ENCODE measurements at places on chromosomes 16 and 17.
A peak's percentile ranks its signal among the peaks of the same experiment; 100 is the strongest.

DNA sequence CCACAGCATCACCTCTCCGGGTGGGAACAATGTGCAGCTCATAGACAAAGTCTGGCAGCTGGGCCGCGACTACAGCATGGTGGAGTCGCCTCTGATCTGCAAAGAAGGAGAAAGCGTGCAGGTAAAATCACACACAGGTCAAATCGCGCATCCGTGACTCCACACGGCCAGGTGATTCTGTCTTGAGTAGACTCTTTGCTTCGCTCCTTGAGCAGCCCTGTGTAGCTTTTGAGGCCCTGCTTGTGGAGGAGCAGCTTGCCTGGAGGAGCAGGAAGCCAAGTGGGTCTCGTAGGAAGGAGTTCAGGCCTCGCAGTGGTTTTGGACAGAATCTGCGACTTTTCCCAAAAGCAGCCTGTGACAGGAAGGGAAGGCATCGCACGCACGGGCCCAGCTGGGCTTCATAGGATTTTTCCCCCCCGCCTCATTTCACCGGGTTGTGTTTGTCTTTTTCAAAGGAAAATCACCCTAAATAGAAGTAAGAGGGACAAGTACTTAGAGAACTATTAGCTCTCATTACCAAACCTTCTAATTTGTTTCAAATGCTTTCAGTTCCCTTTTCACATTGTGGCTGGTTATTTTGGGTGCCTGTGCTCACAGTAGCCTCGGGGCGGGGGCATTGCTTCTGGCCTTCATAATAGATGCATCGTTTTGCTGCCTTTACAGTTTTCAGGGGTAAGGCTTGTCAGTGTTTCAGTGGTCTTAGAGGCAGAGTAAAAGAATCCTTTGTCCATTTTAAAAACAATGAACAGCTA, 71.5 kb downstream of the SEC14L1 start:
- no peak for DNase-seq

GRCh38 chr16:68093816-68094613, 8.8 kb downstream of the NFATC3 start:
- no peak for DNase-seq

DNA sequence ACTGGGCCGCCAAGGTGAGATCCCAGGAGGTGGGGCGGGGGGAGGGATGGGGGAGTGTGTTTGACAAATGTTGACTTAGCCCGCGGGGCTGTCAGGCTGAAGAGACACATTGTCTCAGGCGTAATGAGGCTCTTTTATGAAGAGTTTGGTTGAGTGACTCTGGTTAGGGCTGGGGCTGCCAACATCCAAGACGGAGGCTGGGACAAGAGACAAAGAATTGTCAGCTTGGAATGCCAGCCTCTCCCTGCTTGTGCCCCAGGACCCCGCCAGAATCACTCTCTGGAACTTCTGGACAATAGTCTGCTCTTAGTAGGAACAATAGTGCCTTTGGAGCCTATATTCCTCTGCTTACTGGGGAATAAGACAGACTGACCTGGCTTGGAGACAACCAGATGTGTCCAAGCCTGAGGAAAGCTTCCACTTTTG, 24.0 kb downstream of the PCTP start:
- DNase-seq = no peak

DNA sequence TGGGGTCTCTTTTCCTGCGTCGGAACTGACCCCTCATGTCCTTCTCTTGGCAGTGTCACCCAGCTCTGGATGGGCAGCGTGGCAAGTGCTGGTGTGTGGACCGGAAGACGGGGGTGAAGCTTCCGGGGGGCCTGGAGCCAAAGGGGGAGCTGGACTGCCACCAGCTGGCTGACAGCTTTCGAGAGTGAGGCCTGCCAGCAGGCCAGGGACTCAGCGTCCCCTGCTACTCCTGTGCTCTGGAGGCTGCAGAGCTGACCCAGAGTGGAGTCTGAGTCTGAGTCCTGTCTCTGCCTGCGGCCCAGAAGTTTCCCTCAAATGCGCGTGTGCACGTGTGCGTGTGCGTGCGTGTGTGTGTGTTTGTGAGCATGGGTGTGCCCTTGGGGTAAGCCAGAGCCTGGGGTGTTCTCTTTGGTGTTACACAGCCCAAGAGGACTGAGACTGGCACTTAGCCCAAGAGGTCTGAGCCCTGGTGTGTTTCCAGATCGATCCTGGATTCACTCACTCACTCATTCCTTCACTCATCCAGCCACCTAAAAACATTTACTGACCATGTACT, 13.2 kb downstream of the IGFBP4 start:
- no peak for DNase-seq

DNA sequence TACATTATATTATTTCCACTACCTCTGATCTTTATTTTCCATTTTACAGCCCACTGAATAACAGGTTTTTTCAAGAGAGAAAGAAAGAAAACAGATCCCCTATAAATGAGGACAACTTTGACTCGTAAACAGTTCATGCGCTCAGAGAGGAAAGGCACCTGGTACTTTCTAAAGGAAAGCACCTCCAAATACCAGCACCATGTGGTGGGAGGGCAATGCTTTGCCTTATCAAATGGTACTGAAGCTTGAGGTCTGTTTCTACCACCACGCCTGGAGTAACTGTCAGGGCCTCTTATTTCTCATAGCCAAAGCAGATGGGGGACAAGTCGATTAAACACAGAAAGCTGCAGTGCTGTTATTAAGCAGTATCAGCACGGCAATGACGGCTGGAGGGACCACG, 510.3 kb upstream of the ZFHX3 start:
- no peak for DNase-seq

DNA sequence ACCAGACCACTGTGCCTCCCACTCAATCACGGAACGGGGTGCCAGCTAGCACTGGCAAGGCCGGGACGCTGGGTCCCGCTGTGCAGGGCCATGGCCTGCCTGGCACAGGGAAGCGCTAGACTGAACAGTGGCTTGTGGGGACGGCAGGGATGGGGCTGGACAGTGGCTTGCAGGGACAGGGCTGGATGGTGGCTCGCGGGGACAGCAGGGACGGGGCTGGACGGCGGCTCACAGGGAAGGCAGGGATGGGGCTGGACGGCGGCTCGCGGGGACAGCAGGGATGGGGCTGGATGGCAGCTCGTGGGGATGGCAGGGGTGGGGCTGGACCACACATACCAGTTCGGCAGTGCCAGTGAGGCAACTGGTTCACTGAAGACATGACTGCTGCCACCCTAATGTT, 32.6 kb downstream of the LMF1 start:
- DNase-seq = no peak

- peak; percentile 73 for DNase-seq
Observed at GRCh38 chr17:28379814-28380801, 8.6 kb downstream of the SARM1 start.

GRCh38 chr16:75179208-75179607, 27.8 kb downstream of the CTRB2 start:
- DNase-seq = no peak

DNA sequence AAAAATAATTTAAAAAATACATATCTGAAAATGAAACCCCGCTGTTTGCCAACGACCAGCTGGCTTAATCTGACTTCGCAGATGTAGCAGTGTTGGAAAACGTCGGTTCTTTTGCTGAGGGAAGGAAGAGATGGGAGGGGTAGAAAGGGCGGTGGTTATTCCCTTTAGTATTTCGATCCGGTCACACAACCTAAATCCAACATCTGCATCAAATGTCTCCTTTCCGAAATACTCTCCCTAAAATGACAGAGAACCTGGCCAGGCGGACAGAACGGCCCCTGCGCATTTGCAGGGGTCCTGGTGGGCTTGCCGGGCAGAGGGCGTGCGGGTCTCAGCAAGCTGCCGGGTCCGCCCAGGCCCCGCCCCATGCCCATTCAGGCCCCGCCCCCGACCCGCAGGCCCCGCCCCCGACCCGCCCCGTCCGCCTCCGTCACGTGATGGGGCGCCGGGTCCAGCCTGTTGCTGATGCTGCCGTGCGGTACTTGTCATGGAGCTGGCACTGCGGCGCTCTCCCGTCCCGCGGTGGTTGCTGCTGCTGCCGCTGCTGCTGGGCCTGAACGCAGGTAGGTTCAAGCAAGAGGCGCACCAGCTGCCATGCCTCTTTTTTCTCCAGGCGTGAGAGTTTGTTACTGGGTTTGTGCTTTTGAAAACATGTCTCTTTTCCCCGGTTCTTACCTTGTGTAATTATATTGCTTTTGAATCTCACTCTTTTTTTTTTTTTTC, at the start of gene SCPEP1:
Gene SCPEP1, plus strand, starts transcription at position 459 of the 723 bp plus-strand sequence. Its CDS starts 29 bp downstream, at position 488.
- peak; percentile 13 for DNase-seq

GRCh38 chr17:7972131-7972785, 30.2 kb upstream of the GUCY2D start:
- DNase-seq = no peak

- no peak for DNase-seq
Observed at GRCh38 chr16:67879936-67880335, 4.7 kb upstream of the NRN1L start.

GRCh38 chr16:68490829-68491575, 42.7 kb upstream of the SMPD3 start:
- DNase-seq = peak; percentile 16

GRCh38 chr16:12390074-12390605, 413.5 kb downstream of the CPPED1 start:
- DNase-seq = no peak

DNA sequence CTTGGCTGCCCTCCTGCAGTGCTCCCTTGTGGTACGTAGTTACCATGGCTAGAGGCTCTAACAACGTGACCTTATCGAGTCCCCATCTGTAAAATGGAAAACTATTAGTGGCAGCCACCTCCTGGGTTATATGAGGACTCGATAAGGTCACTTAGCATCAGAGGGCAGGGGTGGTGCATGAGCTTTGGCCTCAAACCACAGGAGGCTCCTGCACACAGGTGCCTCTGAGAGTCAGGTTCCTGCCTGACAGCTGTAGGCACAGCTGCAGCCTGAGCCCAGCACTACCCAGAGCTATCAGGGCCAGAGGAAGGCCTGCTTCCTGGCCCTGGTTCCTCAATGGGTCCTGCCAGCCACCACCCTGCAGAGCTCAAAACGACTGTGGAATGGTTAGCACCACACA, 57.2 kb upstream of the SEC14L1 start:
- DNase-seq = no peak

- DNase-seq = no peak
Observed at GRCh38 chr17:34578656-34579016, 746 bp upstream of the TMEM132E start.

- DNase-seq = no peak
Observed at GRCh38 chr16:3099732-3100499, 822 bp upstream of the ZSCAN10 start.

GRCh38 chr16:53429221-53429943, 4.9 kb upstream of the RBL2 start:
- DNase-seq = peak; percentile 37

- peak; percentile 37 for DNase-seq
Observed at GRCh38 chr17:68567035-68567434, 34.1 kb downstream of the FAM20A start.

GRCh38 chr17:16273499-16273898, 56.5 kb downstream of the PIGL start:
- no peak for DNase-seq

GRCh38 chr16:75532142-75532765, 3.7 kb downstream of the CHST5 start:
- DNase-seq = no peak

GRCh38 chr16:23905027-23905426, 69.2 kb downstream of the PRKCB start:
- peak; percentile 8 for DNase-seq

DNA sequence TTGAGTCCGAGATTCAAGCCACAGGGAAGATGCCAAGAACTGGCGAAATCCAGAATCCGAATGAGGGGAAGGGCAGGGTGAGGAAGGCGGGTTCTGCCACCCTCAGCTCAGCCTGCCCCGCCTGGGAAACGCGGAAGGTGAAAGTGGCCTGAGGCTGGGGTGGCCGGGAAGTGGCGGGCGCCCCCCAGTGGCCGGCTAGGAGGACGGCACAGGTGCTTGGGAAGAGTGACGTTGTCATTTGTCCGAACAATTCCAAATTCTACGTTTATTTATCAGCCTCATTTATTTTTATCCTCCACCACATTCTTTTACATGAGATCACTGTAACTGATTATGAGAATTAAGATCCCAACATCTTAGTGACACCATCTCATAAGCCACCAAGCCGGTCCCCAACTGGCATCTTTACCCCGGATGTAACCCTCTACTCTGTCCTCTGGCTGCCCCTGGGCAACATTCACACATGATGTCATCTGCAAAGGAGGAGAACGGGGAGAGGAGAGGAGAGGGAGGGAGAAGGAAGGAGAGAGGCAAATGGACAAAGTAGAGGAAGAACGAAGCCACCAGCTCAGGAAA, 21.3 kb downstream of the SRCIN1 start:
- no peak for DNase-seq

DNA sequence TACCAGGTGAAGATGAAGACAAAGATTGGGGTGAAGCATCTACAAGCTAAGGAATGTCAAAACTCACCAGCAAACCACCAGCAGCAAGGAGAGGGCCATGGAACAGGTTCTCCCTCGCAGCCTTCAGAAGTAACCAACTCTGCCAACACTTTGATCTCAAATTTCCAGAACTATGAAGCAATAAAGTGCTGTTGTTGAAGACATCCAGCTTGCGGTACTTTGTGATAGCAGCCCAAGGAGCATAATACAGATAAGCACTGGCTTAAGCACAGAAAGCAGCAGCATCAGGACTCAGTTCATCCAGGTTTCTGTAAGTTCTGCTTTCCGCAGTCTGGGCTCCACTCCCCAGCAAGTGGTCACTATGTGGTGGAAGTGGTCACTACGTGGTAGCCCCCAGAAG, 16.0 kb upstream of the CDRT4 start:
- DNase-seq = no peak

DNA sequence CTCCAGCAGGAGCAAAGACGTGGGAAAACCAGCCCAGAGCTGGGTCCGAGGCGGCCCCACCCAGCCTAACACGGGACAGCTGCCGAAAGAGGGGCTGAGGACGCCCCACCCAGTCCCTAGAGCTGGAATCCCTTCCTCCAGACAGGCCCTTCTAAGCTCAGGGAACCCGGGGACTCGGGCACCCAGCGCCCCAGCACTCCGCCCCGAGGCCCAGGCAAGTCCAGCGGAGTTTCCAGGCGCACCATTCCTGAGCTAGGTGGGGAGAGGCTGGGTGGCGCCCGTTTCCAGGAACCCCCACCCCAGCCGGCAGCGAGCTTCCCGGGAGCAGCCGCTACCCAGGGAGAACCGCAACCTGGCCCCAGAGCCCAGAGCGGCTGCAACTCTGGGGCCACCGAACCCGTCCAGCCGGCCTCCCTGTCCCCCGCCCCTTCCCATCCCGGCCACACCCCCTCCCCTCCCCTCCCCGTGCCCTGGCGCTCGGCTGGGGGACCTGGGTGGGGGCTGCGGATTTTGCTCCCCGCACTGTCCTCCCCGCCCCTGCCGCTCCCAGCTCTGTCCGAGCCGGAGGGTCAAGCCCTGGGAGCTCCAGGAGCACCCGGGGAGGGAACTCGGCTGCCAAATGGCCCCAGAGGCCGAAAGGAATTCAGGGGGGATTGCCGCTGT, 536 bp downstream of the TMC6 start:
- no peak for DNase-seq

GRCh38 chr17:5464717-5465507, 3.9 kb downstream of the DHX33 start:
- DNase-seq = no peak

DNA sequence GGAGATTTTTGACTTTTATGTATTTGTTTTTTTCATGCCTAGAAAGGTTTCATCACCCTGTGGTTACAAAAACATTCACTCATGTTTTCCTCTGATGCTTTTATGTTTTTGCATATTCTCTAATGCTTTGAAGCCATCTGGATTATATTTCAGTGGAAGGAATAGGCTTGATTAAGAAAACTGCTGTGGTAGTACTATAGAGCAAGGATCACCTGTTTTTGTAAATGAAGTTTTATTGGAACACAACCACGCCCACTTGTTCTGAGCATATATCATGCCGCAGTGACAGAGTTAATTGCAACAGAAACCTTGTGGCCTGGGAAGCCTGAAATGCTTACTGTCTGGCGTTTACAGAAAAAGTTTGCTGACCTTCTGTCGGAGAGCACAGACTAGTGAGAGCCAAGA, 11.5 kb downstream of the COX10 start:
- no peak for DNase-seq

Measured in AG09309 (cell line).